ENCODE measurements at places on chromosomes 6 and 20.
A peak's percentile ranks its signal among the peaks of the same experiment; 100 is the strongest.

- DNase-seq = no peak
Measured at GRCh38 chr20:36852187-36852586, 23.8 kb upstream of the TLDC2 start.

GRCh38 chr6:129280749-129281148 is 397.8 kb downstream of the LAMA2 start:
- DNase-seq = peak; percentile 75

DNA sequence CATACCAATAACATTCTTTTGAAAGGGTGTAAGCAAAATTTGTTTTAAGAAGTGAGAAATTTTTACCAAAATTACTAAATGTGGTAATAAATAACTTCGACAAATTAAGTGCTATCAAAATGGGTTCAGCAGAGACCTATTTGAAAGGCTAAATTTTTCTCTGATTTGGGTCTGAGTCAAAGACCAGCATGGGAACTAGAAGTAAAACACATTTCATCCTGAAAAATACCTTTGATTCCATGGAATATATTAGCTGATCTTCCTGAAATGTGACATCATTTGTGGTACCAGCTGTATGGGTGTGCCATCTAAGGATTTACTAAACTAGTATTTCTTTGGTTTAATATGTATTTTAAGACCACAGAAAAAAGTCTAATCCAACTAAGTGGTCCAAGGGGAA is 63.6 kb downstream of the BLOC1S5 start:
- DNase-seq = no peak

- DNase-seq = no peak
Measured at GRCh38 chr20:21077809-21078345, 28.3 kb downstream of the LINC00237 start.

- DNase-seq = no peak
Measured at GRCh38 chr6:152746172-152746553, 4.4 kb upstream of the VIP start.

- no peak for DNase-seq
Measured at GRCh38 chr6:18712595-18712994, 325.4 kb downstream of the RNF144B start.

GRCh38 chr6:156826290-156826955 is 49.2 kb downstream of the ARID1B start:
- no peak for DNase-seq

- peak; percentile 44 for DNase-seq
Measured at GRCh38 chr6:106444777-106445507, 84.4 kb downstream of the CRYBG1 start.

- no peak for DNase-seq
Measured at GRCh38 chr6:130841128-130841728, 14.0 kb downstream of the SMLR1 start.

DNA sequence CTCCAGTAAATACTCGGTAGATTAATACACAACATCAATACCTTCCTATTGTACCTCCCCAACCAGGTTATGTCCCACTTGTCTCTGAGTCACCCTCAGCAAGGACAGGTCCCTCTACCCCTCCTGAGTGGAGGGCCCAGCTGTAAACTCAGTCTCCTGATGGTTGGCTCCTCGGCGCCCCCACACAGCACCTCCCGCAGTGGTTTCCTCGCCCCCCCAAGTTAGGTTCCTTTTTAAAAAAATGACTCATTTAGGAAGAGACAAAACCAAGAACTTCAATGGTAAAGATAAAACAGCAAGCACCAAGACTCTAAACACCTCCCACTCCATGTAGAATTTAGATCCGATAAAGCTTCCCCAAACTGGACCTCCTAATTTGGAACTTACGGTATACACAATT is 83.5 kb downstream of the TRERF1 start:
- no peak for DNase-seq

- no peak for DNase-seq
Measured at GRCh38 chr6:79780881-79781280, 149.8 kb downstream of the SH3BGRL2 start.

- DNase-seq = no peak
Measured at GRCh38 chr6:144621332-144621731, 336.2 kb downstream of the UTRN start.

- no peak for DNase-seq
Measured at GRCh38 chr6:146177785-146178184, 148.9 kb downstream of the GRM1 start.
